ENCODE measurements at places on chromosomes 3 and 15.
A peak's percentile ranks its signal among the peaks of the same experiment; 100 is the strongest.

DNA sequence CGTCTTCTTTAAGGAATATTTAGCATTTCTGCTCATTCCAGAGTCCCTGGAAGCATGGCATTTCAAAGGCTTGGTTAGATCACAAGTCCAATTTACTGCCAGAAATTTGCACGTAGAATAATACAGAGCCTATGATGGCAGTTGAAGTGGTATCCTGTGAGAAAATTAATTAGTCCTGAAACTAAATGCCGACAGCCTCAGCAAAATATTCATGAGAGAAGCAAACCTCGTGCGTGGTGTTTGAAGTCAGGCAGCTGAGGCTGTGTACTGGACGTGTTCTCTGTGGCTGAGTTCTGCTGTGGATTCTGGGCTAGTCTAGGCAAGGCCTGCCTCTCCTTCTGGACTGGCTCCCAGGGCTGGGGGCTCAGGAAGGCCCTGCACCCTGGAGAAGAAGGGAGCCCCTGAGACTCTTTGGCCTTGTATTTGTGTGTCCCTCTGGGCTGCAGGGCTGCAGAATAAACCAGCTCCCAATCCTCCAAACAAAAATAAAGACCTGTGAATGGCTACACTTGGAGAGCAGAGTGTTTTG, 106.6 kb downstream of the APBA2 start:
- no peak for DNase-seq

DNA sequence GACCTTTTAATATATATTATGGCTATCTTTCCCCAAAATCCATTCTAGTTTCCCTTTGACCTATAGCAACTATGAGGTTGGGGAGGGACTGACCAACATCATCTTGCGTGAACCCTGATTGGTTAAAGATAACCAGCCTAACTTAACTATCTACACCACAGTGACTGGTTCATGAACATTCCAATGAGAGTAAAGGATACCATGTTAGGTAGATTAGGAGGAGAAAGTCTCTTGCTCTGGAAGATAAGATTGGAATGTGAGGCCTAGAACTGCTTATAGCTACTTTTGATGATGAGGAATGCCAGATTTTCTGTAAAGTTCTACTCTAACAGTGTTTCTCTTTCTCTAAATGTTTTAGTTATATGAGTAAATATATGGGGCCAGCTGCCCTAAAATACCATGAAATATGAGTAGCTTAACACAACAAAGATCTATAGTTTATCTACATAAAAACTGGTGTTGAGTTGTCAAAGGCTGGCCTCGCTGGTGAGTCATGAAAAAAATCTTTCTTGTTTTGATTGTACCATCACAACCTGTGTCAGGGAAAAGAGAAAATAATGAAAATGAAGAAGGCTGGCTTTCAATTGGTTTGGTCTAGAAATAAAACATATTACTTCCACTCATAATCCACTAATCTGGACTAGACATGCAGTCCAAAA, 481.4 kb downstream of the NSUN3 start:
- no peak for DNase-seq

GRCh38 chr3:174710612-174711011, 148.5 kb upstream of the NAALADL2 start:
- DNase-seq: peak; percentile 67

DNA sequence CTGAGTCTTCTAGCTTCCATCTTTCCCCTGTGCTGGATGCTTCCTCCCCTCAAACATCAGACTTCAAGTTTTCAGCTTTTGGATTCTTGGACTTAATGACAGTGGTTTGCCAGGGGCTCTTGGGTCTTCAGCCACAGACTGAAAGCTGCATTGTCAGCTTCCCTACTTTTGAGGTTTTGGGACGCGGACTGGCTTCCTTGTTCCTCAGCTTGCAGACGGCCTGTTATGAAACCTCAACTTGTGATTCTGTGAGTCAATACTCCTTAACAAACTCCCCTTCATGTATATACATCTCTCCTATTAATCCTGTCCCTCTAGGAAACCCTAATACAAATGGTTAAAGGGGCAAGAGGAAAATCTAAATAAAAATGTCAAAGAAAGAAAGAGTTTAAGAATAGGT, 100.1 kb downstream of the ABI3BP start:
- DNase-seq: no peak

- no peak for DNase-seq
These were observed 32.4 kb upstream of the SNX4 start for GRCh38 chr3:125552401-125552800.

Data from astrocyte (in vitro differentiated cells and primary cell).